ENCODE measurements at places on chromosomes 7 and 10.

GRCh38 chr10:34489973-34490745 lies 324.9 kb downstream of the PARD3 start:
- no peak for DNase-seq

DNA sequence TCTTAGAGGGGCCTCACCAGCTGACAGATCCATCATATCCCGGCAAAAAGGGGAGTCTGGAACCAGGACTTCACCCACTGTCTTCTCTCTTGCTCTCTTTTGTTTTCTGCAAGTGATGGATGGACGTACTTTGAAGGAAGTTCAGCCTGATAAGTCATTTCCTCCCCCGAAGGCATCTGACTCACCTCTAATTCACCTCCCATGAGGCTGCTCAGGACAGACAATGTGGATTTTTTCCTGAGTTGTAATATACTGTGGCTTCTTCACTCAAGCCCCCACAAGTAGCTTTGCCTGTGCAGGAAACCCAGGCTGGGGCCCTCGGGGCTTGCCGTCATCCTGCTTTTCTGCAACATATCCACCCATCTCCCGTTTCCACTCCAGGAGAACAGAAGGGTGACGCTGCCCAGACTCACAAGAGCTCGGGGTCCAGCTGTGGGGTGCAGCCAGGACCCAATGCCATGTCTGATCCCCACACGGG lies 70.4 kb downstream of the ASB13 start:
- no peak for DNase-seq

- DNase-seq: no peak
Measured at GRCh38 chr7:147308539-147308938, 1191.9 kb downstream of the CNTNAP2 start.

DNA sequence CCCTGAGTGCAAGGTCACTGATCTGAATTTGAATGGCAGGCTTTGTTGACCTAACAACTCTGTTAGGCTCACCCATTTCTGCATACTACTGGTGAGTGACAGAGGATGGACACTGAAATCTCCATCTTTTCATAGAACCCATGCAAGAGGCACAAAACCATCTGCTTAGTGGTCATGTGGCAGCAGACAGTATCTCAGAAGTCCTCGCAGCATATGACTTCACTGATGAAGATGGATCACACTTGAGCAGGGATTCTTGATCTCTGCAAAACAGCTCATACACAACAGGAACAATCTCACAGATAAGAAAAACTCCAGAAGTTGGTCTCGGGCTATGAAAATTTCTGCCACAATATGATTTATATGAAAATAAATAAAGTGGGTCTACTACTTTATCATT lies 487.9 kb downstream of the KCNMA1 start:
- no peak for DNase-seq

DNA sequence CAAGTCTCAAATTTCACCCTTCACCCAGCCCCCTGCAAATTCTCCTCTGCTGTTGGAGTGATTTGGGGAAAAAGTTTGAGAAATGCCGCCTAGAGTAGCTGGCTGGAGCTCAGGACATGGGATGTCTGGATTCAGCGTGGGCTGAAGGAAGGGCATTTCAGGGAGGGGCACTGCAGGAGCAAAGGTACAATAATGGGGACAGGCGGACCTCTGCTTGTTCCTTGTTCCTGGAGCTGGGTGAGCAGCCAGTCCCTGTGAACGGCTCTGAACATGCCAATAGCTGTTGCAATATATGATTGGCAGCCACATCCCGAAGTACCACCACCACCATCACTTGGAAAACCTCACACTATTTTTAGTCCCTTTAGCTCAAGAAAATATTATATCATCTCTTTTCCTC lies 23.4 kb downstream of the ADRA2A start:
- DNase-seq: no peak

GRCh38 chr7:86929293-86930109 lies 130.0 kb downstream of the ELAPOR2 start:
- DNase-seq: no peak

DNA sequence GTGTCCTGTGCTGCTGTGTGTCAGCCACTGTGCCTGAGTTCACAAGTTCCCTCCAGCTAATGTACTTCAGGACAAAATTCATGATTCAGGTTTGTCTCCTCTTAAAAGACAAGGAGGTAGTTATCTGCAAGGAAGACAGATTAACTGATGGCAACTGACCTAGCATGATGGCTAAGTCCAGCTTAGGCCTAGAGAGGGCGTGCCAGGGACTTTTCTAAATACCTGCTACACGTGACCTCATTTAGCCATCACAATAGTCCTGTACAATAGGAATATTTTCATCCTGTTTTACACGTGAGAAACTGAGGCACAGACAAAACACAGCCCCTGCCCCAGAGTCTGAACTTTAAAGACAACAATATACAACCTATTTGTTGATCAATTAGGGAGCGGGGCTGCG lies 275.7 kb downstream of the XPNPEP1 start:
- DNase-seq: no peak
